Activated CD4-positive, alpha-beta T cell treated with anti-CD3 and anti-CD28 coated beads for 1 hour (primary cell): ENCODE measurements at places on chromosomes 16 and 17.

- no peak for DNase-seq
Measured at GRCh38 chr17:33924104-33924503, 331.0 kb upstream of the CCL2 start.

DNA sequence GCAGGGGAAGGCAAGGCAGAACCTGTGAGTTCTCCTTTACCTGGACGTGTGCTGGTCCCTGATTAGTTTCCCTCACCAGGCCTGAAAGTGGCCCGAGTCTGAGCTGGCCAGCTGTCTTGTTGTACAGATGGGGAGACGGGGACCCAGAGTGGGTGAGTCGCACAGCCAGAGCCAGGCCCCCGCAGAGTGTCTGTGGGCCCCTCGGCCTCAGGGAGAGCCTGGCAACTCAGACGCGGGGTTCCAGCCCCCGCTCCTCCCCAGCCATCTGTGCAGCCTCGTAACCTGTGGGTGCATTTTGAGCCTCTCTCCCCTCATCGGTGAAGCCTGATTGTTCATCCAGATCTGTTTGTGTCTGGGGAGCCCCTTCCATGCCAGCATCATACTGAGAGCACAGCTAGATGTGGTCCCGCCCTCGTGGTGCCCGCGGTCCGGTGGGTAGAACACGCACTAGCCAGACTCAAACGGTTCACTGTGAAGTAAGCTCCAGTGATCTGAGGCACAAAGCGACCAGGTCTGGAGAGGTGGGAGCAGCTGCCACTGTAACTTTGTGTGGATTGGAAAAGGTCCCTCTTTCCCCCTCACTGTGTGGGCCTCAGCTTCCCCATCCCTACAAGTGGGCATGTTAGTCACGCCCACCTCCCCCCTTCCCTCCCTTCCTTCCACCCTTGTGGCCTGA lies 6.0 kb upstream of the NDRG4 start:
- DNase-seq: no peak

- no peak for DNase-seq
Measured at GRCh38 chr17:74245871-74246270, 28.2 kb upstream of the DNAI2 start.

- DNase-seq: no peak
Measured at GRCh38 chr17:75450270-75450669, 6.2 kb upstream of the TMEM94 start.

DNA sequence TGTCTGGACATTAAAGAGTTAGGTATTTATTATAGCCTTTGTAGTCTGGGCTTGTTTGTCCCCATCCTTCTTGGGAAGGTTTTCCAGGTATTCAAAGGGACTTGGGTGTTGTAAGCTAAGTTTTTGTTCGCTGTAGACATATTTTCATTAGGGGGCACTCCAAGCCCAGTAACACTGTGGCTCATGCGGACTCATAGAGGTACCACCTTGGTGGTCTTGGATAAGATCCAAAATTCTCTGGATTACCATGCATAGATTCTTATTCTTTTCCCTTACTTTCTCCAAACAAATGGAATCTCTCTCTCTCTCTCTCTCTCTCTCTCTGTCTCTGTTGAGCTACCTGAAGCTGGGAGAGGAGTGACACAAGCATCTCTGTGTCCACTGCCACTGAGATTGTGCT lies 48.9 kb downstream of the ERCC4 start:
- DNase-seq: no peak

GRCh38 chr17:8105957-8106398 lies 12.3 kb downstream of the ALOXE3 start:
- no peak for DNase-seq

- DNase-seq: no peak
Measured at GRCh38 chr17:17987901-17988300, 15.2 kb downstream of the DRC3 start.

GRCh38 chr17:36993227-36993626 lies 44.5 kb downstream of the AATF start:
- no peak for DNase-seq

- no peak for DNase-seq
Measured at GRCh38 chr17:63996430-63997182, 1.5 kb upstream of the PRR29 start.

- no peak for DNase-seq
Measured at GRCh38 chr16:80875616-80876015, 71.2 kb upstream of the CDYL2 start.

GRCh38 chr16:22397464-22397863 lies 23.0 kb upstream of the CDR2 start:
- DNase-seq: no peak

DNA sequence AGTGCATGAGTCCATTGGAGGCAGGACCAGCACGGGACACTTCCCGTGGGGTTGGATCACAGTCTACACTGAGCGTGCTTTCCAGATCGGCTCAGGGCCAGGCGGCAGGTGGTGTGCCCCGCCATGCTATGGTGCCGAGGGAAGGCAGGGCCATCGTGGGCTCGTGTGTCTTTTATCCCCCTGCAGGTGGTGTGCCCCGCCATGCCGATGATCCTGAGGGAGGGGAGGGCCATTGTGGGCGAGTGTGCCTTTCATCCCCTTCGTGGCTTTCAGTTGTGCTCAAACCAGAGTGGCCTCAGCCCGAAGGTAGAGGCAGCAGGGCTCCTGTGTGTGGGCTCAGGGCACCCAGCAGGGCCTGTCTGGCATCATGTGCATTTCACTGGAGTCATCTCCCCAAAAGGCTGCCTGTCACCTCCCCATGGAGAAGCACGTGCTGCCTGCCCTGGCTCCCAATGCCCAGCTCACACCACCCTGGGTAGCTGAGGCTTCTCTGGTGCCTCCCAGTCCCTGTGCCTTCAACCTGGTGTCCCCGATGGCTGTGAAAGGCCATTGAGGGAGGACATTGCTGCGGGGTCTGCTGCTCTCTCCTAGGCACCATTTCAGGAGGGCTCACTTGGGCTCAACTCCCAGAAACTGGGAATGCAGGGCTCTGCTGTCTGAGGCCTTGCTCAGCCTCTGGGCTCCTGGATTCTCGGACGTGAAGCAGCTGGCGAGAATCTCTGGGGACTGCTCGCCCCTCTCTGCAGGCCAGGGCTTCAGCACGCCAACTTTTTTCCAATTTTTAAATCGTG lies 207.6 kb downstream of the NPIPB11 start:
- no peak for DNase-seq

DNA sequence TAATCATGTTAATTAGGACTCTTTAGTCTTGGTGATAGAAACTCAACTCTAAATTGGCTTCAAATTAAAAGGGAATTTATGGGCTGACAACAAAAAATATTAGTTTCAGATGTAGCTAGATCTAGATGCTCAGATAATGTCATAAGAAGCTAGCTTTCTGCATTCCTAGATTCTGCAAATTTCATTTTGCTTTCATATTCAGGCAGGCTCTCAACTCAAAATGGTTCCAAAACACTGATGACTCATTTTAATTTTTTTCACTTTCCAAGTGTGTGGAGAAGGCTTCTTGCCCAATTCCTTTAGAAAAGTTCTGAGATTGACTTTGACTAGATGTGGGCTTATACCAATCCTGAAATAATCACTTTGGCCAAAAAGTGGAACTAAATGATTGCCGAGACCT lies 236.7 kb upstream of the GOT2 start:
- DNase-seq: no peak

- DNase-seq: no peak
Measured at GRCh38 chr17:65895969-65896368, 296.0 kb downstream of the CEP112 start.

DNA sequence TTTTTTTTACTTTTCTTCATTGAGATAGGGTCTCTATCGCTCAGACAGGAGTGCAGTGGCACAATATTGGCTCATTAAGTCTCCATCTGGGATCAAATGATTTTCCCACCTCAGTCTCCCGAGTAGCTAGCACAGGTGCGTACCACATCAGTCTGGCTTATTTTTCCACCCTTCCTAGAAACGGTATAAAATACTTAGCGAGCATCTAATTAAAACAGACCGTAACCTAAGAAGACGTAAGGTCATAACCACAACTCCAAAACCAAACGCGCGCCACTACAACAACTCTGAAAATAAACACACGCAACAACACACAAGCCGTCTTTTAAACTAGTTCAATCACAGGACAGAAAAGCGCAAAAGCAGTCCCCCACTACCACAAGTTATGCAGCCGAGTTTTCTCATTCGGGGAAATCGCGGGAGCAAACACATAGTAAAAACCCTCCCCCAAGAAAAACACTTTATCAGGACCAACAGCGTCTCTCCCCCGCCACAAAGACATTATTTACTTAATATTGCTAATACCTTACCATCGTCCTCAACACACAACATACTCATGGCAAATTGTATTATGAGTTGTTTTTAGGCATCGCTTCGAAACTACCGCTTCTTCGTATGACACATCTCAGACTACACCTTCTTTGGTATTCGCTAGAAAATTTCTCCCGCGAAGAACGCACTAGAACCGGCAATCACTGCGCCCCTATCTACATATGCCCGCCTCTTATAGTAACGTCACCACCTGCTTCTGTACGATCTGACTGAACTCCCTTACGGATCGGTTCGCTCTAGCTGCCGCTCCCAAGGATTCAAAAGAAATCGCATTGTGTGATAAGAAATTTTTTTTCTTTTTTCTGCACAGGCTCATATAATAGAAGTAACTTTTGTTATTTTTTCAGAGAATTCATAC lies 32.8 kb downstream of the TEX14 start:
- DNase-seq: peak; percentile 57

DNA sequence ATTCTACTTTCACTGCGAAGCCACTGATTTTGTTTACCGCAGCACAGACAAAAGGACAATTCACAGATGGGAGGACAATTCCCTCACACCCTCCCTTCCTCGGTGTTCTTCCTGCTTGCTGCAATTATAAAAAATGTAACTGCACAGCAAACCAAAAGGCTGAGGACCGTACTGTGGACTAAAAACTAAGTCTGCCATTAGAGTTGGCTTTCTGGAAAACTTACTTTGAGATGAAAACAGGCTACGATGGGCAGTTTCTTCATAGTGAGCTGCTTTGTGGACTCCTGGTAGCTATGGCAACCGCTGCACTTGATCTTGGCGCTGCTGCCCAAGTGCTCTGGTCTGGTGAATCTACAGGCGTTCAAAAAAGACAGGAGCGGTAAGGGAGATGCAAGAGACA lies 35.2 kb downstream of the USP22 start:
- no peak for DNase-seq

- DNase-seq: peak; percentile 12
Measured at GRCh38 chr17:2087597-2088211, 32.8 kb downstream of the HIC1 start.

DNA sequence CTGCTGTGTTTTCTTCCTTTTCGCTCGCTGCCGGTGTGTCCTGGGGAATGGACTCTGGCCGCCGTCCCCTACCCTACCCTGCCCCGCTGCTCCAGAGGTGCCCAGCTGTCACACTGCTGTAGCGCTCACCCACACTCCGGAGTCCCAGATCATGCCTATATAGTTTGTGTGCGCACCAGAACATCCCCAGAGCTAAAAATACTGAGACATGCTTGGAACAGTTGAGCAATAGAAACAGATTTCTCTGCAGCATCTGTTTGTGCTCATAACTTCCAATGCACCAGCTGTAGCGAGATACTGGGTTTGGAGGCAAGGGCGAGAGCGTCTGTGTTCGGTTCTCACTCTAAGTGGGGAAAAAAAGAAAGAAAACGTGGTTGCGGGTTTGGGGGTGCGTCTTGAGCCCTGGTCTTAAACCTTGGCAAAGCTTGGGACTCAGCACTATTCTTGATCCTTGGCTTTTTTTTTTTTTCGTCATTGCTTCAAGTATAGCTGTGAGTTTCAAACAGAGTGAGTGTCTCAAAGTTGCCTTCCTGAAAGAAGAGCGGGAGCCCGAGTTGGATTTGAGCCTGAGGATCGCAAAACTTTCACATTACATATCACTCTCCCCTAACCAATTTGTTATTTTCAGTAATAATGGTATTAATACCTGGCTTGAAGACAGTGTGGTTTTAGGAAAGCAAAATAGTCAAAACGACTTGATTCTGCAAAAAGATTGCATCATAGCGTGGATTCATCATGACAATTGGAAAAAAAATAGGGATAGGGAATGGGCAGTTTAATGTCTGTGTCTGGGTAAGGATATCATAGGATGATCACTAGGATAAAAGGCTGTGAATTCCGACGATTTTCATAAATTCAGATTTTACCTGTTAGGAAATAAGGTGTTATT lies 621 bp downstream of the KCNJ2 start:
- no peak for DNase-seq

- DNase-seq: no peak
Measured at GRCh38 chr16:2198283-2198682, 1.9 kb upstream of the CASKIN1 start.

- DNase-seq: no peak
Measured at GRCh38 chr16:57815987-57816745, 13.9 kb upstream of the KIFC3 start.

GRCh38 chr17:19747829-19748806 lies at the start of gene ALDH3A1:
Gene ALDH3A1, minus strand, starts transcription at chr17:19748298. Its CDS starts 3,169 bp downstream, at chr17:19745129.
- no peak for DNase-seq

DNA sequence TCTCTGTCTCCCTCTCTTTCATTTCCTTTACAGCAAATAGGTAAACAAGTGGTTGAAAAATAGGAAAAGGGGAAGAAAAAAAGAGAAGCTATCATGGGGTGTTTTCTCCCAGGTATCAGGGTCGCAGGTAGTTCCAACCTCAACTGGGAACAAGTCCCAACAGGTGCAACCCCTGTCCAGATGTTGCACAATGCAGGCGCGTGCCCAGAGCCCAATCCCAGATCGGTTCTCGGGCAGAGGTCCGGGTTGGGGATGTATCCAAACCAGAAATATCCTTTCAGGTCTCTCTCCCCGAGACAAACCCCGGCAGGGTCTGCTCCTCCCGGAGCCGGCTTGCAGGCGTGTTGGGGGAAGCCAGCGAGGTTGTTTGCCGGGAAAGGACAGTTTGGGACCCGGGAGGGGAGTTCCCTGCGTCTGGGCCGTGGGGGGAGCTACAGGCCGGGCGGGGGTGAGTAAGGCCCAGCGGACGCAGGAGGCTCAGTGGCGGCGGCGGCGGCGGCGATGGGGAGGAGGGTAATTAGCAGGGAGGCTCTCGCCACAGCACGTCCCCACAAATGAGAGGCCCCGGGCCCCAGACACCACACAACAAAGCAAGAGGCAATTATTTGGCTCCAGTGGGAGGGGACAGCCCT lies 21.2 kb upstream of the SP6 start:
- no peak for DNase-seq

DNA sequence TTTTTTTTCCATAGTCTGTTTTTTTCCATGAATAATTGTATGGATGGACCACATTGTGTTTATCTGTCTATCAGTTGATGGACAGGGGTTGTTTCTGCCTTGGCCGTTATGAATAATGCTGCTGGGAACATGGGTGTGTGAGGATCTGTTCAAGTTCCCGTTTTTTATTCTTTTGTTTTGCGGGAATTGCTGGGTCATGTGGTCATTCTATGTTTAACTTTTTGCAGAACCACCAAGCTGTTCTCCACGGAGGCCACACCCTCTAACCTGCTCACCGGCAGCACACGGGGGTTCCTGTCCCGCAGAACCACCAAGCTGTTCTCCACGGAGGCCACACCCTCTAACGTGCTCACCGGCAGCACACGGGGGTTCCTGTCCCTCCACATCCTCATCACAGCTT lies 5.9 kb upstream of the MSLN start:
- DNase-seq: no peak
